ENCODE measurements at places on chromosomes 6 and 20.

GRCh38 chr6:121596441-121596840 is 161.0 kb downstream of the GJA1 start:
- no peak for DNase-seq

DNA sequence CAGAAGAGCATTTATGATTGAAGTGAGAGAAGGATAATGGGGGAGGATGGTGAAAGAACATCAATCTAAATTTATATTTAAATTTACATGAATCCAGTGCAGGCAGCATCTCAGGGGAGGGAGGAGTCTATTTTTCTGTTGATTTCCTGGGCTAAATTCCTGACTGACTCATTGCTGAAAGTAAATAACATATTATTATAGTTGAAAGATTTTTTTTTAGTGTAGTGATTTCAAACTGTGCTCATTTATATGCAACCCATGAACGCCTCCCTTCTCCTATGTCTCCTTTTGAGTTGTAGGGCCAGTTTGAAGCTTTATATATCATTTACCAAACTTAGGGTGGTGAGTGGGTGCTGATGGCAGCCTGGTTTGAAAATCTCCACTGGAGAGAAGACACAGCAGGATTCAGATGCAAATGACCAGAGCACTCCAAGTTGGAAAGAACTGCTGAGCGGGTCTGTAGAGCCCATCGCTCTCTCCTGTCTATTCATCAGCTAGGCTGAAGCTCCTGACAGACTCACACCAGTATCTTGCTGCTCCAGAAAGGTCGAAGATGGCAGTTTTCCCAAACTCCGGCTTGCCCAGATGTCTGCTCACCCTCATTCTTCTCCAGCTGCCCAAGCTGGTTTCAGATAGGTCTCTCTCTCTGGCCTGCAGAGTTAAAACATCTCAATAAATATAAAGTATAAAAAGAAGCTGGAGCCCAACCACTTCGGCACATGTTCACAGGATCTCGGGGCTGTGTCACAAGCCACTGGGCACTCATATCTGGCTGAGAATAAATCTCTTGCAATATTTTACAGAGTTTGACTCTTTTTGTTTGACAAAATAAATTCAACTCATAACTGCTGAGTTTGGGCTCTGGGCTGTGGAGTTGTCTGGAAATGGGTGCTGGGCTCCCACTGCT is 18.3 kb downstream of the BTN2A1 start:
- DNase-seq: no peak

- DNase-seq: peak; percentile 70
Measured at GRCh38 chr20:63495741-63496595, 2.9 kb downstream of the EEF1A2 start.

- DNase-seq: peak; percentile 29
Measured at GRCh38 chr6:116111552-116112528, 11.2 kb downstream of the NT5DC1 start.

GRCh38 chr6:30357678-30358540 is 13.0 kb downstream of the RPP21 start:
- peak; percentile 70 for DNase-seq

- DNase-seq: no peak
Measured at GRCh38 chr6:143361536-143362191, 88.8 kb downstream of the ADAT2 start.

GRCh38 chr6:111260570-111261298 is 173.4 kb downstream of the SLC16A10 start:
- DNase-seq: no peak

- DNase-seq: no peak
Measured at GRCh38 chr6:17869010-17869752, 118.3 kb downstream of the KIF13A start.

Data from inflammatory macrophage treated with lipopolysaccharide for 1 hour (primary cell).